ENCODE measurements at places on chromosomes 2 and 18.
A peak's percentile ranks its signal among the peaks of the same experiment; 100 is the strongest.

GRCh38 chr2:12931186-12931844 is 214.6 kb downstream of the TRIB2 start:
- no peak for DNase-seq

DNA sequence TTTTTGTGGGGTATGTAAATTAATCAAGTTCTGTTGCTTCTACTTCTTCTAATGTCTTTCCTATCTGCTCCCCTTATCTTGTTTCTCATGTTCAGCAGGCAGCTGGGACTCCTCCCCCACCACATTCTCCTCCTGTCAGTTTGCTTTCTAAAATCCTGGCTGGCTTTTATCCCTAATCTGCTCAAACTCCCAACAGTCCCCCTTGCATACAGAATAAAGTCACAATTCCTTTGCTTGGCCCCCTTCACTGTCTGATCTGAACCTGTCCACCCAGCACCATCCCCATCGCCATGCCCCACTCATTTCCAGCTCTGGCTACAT is 2.2 kb downstream of the CFAP221 start:
- DNase-seq, result no peak

GRCh38 chr18:72910045-72910444 is 42.3 kb upstream of the NETO1 start:
- no peak for DNase-seq

GRCh38 chr2:191660575-191660974 is 17.4 kb upstream of the NABP1 start:
- no peak for DNase-seq

- no peak for DNase-seq
Measured at GRCh38 chr2:71860381-71860926, 287.2 kb downstream of the CYP26B1 start.

GRCh38 chr2:166344286-166345113 is 31.2 kb downstream of the SCN9A start:
- no peak for DNase-seq

- DNase-seq, result no peak
Measured at GRCh38 chr2:52445686-52446085, 1321.9 kb upstream of the CHAC2 start.

- DNase-seq, result no peak
Measured at GRCh38 chr2:236982693-236983455, 102.8 kb upstream of the COPS8 start.

DNA sequence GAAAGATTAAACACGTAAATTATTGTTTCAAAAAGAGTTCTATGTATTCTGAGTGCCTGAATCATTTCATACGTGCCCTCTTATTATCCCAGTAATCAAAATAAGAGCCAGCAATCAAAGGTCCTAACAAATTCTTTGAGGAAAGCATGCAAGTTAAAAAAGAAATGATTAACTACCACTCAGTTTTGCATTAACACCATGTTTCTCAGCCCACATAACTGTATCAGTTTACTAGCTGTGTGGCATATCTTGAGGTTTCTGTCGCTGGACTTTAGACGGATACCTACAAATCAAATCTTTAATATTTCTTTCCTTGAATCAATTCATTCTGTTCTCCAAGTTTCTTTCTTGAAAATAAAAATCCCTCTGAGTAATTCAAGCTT is 668.9 kb upstream of the CHAC2 start:
- DNase-seq, result no peak

DNA sequence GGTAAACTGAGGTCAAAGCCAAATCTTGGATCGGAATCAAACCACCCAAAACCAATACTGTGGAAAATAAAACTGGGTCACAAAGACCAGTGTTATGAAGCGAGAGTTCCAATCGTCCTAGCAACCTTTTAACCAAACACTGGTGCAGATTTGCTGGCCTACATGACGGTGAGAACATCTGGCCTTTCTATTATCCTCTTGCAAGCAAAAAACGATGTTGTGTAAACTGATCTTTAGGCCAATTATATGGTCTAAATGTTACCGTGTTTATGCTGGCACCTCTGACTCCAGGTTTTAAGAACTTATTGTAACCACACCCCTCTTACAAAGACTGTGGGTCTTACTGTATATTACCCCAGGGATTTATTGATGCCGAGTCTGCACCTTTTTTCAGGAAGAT is 145.9 kb downstream of the GFPT1 start:
- no peak for DNase-seq

GRCh38 chr18:58205443-58206160 is 161.6 kb downstream of the NEDD4L start:
- DNase-seq, result peak; percentile 68

- no peak for DNase-seq
Measured at GRCh38 chr2:231323316-231323715, 72.2 kb upstream of the B3GNT7 start.

GRCh38 chr2:9769171-9770005 is 73.9 kb upstream of the TAF1B start:
- DNase-seq, result no peak

GRCh38 chr2:217905896-217906295 is 96.9 kb downstream of the TNS1 start:
- DNase-seq, result no peak

- no peak for DNase-seq
Measured at GRCh38 chr2:235232449-235233433, 261.1 kb upstream of the AGAP1 start.

GRCh38 chr2:64586883-64587481 is 62.9 kb downstream of the AFTPH start:
- peak; percentile 31 for DNase-seq

GRCh38 chr2:235011607-235011928 is 59.8 kb downstream of the SH3BP4 start:
- no peak for DNase-seq

DNA sequence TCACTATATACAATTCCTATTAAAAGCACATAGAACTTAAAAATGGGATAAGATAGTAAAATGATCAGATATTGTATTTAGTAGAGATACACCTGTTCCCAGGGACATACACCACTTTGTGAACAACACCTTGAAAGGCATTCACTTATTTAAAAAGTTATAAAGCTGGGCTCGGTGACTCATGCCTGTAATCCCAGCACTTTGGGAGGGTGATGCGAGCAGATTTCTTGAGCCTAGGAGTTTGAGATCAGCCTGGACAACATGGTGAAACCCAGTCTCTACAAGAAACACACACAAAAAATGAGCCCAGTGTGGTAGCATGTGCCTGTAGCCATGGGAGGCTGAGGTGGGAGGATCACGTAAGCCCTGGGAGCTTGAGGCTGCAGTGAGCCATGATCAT is 90.9 kb downstream of the RAPGEF4 start:
- DNase-seq, result no peak

DNA sequence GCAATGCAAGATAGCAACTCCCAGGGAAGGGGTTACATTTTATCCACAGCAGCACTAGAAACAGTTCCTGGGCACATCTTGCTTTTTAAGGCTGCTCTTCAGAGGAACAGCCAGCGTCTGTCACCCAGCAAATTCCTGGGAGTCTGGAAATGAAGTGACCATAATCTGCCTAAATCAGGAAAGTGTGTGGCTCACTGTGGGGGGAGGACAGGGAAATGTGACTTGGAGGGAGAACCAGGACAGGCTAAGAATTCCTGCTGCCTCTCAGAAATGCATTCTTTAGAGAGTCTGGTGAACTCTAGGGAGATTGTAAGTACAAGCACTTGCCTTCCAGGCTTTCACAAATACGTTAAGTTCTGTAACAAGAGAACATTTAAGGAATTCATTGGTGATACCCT is 364.3 kb upstream of the SPHKAP start:
- no peak for DNase-seq

GRCh38 chr2:178844269-178844668 is 37.0 kb upstream of the TTN start:
- DNase-seq, result no peak

GRCh38 chr2:129334696-129335410 is 644.6 kb upstream of the RAB6C start:
- no peak for DNase-seq

- DNase-seq, result no peak
Measured at GRCh38 chr18:75360215-75360614, 67.3 kb downstream of the SMIM21 start.

DNA sequence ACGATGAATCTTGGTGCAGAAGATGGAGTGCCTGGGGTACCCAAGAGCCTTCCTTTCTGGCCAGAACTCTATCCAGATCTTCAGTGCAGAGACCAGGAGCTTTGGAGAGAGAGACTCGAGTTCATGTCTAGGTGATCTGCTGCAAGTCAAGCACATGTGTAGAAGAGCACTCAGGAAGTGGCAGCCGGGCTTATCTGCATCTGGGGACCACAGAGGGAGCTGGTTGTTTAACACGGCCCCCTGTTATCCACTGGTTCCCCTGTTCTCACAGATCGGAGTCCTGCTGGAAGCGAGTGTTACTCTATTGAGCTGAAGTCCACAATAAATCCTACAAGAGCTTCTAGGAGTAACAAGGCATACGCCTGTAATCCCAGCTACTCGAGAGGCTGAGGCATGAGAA is 128.3 kb downstream of the ACOXL start:
- no peak for DNase-seq

- no peak for DNase-seq
Measured at GRCh38 chr2:59774821-59775433, 778.5 kb downstream of the BCL11A start.

GRCh38 chr2:68009526-68009925 is 53.3 kb downstream of the C1D start:
- no peak for DNase-seq

DNA sequence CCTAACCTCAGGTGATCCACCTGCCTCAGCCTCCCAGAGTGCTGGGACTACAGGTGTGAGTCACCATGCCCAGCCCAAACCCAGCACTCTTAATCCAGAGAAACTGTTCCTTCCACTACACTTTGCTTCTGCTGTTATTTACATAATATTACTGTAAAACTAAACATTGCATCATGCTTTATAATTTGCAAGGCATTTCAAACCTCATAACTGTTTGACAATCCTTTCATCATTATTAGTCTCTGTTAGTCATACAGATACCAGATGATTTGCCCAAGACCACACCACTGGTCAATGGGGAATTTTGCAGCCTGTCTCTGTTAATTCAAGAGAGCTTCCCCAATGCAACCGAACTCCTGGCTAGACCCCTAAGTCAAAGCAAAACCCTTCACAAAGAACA is 338.3 kb downstream of the ALK start:
- peak; percentile 32 for DNase-seq

- DNase-seq, result peak; percentile 70
Measured at GRCh38 chr2:172783165-172783898, 47.7 kb downstream of the RAPGEF4 start.

GRCh38 chr2:184859187-184859586 is 260.9 kb downstream of the ZNF804A start:
- no peak for DNase-seq
